Vagina (tissue), 2 donors: ENCODE measurements at places on chromosomes 11 and 22.
A peak's percentile ranks its signal among the peaks of the same experiment; 100 is the strongest.

DNA sequence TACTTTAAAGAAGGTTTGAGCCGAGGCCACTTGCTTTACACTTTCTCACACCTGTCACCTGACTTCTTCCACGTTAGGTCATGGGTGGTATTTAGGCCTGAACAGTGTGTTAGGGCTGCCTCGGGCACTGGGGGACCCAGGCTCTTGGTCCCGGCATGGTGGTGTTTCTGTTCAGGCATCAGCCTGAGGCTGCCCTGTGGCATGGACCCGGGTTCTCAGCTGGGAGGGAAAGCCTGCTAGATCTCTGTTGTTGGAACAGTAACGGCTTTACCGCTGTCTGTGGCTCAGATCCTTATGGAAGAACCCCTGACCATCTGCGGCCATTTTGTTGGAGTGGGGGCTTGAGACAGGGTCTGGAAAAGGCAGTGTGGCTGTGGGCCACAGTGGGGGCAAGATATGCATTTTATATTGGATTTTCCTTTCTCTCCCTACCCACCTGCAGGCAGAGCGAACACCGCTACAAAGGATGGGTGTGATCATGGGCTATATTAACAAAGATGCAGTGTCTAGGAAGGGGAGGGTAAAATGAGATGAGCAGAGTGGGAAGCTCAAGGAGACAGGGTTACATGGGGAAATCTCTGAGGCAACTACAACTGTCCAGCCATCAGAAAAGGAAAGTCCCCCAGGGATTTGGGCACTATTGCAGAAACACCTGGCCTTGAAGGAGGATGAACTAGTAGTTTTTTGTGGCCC lies 1.6 kb upstream of the KCNJ11 start:
- DNase-seq, result no peak

DNA sequence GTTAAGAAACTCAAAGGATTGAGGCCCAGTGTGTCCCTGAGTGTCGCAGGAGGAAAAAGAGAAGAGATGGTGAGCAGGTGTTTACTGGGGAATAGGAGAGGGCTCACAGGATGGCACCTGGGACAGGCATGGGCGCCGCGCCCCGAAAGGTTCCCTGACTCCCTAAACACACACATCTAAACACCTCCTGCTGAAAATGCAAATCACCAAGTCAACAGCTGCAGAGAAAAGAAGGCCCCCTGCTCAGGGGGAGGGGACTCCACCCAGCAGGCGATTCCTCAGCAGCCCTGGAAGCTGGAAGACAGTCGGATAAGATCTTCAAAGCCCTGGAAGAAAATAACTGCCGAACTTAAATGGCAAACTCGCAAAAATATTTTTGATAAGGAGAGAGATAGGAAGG lies 377.2 kb downstream of the BRD1 start:
- DNase-seq, result no peak

- DNase-seq, result no peak
Observed at GRCh38 chr22:26903030-26903856, 245.9 kb downstream of the MIAT start.

- no peak for DNase-seq
Observed at GRCh38 chr11:44968510-44968909, 17.8 kb upstream of the TP53I11 start.

DNA sequence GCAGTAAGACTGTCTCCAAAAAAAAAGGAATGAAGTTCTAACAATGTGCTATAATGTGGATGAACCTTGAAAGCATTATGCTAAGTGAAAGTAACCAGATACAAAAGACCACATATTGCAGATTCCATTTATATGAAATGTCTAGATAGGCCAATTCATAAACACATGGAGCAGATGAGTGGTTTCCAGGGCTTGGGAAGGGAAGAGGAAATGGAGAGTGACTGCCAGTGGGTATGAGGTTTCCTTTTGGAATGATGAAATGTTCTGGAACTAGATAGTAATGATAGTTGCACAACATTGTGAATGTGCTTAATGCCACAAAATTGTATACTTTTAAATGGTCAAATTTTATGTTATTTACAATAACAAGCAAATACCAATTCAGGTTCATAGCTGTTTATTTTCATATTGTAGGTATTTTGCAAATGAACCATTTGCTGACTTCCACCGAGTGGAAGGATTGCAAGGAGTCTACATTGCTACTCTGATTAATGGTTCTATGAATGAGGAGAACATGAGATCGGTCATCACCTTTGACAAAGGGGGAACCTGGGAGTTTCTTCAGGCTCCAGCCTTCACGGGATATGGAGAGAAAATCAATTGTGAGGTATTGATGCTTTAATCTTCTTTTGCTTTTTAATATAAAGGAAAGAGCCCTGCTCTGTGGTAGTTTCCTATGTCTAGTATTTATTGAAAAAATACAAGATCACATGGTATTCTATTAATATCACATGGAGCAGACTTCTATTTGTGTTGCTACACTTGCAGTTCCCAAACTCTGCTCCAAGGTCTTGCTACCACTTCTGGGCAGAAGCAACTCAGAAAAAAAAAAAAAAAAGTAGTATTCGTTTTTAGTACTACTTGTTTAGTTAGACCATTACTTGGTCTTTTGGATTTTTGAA lies 67.7 kb upstream of the SORL1-AS1 start:
- DNase-seq, result no peak

- DNase-seq, result no peak
Observed at GRCh38 chr11:109040303-109040702, 375.4 kb downstream of the DDX10 start.

GRCh38 chr11:107705027-107705426 lies 6.8 kb downstream of the SLN start:
- no peak for DNase-seq

DNA sequence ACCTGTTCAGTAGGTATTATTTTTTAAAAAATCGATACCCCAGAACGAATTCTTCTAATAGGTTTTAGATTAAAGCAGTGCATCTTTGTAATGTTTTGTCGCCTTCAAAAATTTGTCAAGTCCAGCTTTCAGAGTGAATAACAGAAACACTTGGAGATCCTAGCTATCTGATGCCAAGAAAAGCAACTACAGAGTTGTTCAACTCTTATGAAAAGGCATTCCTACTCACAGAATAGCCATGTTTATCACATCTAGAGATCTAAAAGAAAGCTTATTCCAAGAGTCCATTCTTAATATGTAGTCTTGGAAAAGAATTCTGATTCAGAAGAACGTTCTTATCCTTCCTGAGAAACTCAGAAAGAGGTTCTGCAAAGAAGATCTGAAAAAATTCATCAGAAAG lies 268.5 kb downstream of the TTC28 start:
- no peak for DNase-seq

DNA sequence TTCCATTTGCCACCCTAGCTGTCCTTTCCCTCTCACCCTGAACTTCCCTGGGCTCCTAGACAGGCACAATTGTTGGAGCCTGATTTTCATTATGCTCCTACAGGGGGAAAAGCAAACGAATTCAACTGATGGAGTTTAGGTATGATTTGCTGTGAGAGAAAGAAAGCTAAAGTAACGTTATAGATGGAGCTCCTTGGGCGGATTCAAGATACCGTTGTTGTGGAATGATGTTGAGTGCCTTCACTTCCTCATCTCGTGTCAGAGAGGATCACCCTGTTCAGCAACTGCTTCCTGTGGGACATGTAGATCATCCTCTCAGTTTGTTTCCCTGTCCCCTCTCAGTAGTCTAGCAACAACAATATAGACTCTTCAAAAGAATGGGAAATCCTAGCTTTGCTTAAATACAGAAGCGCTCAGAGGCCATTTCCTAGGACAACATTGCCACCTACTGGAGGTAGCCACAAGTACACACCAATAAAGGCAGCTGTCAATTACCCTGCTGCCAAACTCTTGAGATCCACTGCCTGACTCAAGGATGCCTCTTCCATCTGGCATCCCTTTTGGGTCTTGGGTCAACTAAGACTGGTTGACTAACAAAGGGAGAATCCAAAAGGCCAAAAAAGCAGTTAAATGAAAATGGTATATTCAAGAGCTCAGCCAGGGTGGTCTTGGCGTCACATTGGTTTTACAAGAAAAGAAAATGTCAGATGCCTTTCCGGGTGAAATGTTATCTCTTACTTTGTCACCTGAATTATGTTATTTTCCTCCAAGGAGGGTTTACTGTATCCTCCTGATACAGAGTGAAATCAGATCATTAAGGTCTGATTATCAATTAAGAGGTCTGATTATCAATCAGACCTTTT lies 13.5 kb upstream of the DTX4 start:
- no peak for DNase-seq

DNA sequence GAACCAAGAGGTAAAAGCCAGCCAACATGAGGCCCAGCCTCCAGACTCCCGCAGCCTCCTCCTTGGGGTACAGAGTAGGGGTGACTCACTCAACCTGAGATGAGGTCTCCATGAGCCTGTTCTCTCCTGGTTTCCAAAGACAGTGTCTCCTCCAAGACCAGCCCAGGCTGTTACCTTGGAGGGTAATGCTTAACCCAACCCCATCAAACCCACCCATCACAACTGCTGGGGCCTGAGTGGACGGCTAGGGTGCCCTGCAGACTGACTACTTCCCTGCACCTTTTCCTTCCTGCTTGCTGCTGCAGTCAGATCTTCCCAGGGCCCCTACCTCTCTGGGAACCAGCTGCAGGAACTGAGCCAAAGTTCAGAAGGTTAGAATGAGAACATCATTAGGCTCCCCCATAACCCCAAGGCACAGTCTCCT lies 5.1 kb upstream of the NOL12 start:
- no peak for DNase-seq

DNA sequence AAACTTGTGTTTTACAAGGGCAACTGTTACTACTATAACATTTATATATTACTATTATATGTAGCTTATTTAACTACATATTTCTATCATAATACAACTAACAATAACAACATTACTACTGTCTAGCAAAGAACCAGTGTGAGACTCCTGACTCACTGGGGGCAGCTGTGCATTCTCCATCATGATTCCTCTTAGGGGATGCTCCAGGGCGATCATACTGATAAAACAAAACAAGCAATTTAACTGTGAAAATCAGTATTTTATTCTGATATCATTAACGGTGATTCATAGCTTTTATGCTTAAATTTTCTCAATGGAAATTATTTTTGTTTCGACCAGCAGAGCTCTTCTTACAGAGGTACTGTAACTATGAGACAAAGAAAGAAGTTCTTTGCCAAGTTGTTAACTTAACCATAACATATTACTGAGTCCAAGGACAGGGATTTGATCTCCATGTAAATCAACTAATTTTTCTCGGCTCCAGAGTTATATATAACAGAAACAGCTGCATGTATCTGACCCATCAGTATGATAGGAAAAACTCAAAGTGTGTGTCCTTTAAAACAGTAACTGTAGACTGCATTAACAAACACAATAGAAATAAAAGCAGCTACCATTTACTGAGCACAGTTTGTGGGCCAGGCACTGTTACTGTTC lies 24.8 kb upstream of the FNBP4 start:
- no peak for DNase-seq

- no peak for DNase-seq
Observed at GRCh38 chr22:26763633-26764361, 106.4 kb downstream of the MIAT start.

- DNase-seq, result peak; percentile 20
Observed at GRCh38 chr11:76385903-76386302, 4.8 kb downstream of the GVQW3 start.

GRCh38 chr22:42719656-42720262 lies 911 bp downstream of the A4GALT start:
- DNase-seq, result no peak

- no peak for DNase-seq
Observed at GRCh38 chr22:37232140-37232998, 11.7 kb downstream of the RAC2 start.

DNA sequence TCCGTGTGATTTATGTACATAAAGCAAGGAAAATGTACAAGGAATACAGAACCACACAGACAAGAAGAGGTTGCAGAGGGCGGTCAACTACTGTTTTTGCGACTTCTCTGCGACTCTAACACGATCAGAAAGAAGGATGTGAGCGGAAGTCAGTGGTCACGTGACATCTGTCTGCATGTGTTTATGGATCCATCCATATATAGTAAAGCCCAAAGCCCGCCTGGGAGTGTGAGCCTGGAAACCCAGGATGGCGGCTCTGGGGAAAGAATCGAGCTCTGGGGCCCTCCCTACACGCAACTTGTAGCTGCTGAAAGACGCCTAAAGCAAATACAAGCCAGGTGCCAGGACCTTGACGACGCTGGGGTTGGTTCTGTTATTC lies 8.8 kb downstream of the OSBPL5 start:
- no peak for DNase-seq

GRCh38 chr11:70568035-70568813 lies 169.9 kb downstream of the CTTN start:
- no peak for DNase-seq

GRCh38 chr22:50678651-50679521 lies 6.3 kb downstream of the SHANK3 start:
- peak; percentile 79 for DNase-seq

DNA sequence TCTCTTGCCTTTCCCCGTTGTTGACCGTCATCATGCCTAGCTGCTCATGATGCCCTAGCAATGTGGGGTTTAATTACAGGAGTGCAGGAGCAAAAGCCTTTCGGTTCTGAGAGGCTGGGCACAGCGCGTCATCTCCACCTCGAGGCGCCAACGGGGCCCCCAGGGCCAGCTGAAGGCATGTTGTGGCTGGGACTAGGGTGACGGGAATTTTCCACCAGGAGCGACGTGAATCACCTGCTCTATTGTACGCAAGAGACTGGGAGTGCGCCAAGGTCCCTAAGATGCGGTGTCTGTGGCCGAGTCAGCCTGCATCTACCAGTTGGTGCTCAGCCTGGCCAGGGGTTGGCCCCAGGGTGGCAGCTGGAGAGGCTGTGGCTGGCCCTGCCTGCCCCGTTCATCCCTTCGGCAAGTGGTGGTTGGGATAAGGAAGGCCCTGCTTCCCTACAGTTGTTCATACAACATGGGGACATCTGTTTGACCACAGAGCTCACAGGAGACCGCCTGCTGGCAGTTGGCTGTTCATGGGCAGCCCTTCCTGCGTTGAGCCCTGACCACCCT lies 1175.6 kb downstream of the BRD1 start:
- DNase-seq, result no peak

- no peak for DNase-seq
Observed at GRCh38 chr11:13303668-13304649, 26.4 kb downstream of the BMAL1 start.

- DNase-seq, result no peak
Observed at GRCh38 chr11:123478352-123478987, 48.4 kb downstream of the GRAMD1B start.

- DNase-seq, result no peak
Observed at GRCh38 chr22:35987487-35987886, 41.1 kb downstream of the RBFOX2 start.

GRCh38 chr22:31122532-31123291 lies at the start of gene INPP5J:
Gene INPP5J, plus strand, starts transcription at chr22:31122966. Its CDS starts 49 bp downstream, at chr22:31123015.
- no peak for DNase-seq

- DNase-seq, result no peak
Observed at GRCh38 chr11:101129203-101129943, at the start of gene PGR. Gene PGR, minus strand, starts transcription at chr11:101129813. Its CDS starts 743 bp downstream, at chr11:101129070.

- DNase-seq, result no peak
Observed at GRCh38 chr11:74147199-74147929, 23.4 kb downstream of the C2CD3 start.
